Aorta (tissue), 5 donors: ENCODE measurements at places on chromosomes 7 and 10.

GRCh38 chr7:50216626-50217025, 87.9 kb upstream of the IKZF1 start:
- DNase-seq: no peak

- no peak for DNase-seq
These were observed 252.6 kb upstream of the IGFBP3 start for GRCh38 chr7:46173476-46174195.

GRCh38 chr7:26157520-26158105, 5.6 kb downstream of the NFE2L3 start:
- no peak for DNase-seq

DNA sequence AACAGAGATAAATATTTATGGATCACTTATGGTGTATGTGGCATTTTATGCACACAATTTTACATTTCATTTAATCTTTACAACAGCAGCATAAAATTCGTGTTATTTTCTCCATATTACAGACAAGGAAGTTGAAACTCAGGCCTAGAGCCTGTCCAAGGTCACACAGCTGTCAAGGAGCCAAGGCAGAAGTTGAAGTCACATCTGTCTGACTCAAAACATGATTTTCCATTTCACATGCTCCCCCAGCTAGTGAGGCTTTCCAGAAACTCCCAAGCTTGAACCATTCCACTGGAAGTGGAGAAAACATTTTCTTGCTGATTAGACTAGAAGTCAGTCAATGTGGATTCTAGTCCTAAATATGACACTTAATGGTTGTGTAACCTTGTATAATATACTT, 110.5 kb downstream of the HECTD2 start:
- DNase-seq: peak; percentile 65

DNA sequence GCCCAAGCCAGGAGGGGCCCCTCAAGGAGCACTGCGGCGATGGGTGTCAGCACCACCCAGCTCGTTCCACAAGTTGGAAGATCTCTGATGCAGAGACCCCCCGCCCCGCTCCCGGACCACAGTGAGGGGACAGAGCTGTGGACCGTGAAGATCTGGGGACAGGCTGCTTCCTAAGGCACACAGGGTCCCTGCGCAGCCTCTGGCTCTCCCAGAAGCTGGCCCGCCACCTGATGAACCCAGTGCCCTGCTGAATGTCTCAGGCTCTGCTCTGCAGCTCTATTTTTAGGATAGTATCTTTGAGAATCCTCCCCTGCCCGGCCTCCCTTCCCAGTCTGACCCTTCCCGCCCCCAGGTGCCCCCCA, 29.7 kb downstream of the GBX1 start:
- no peak for DNase-seq

DNA sequence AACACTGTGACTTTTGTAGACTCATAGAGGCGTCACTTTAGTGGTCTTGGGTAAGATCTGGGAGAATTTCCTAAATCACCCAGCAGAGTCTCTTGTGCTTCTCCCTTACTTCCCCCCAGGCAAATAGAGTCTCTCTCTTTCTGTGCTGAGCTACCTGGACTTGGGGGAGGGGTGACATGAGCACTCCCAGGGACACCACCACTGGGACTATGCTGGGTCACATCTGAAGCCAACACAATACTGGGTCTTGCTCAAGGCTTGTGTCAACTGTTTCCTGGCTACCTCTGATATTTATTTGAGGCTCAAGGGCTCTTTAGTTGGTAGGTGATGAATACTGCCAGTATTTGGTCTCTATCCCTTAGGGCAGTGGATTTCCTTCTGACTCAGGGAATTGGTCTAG, 214.6 kb upstream of the TPK1 start:
- no peak for DNase-seq

DNA sequence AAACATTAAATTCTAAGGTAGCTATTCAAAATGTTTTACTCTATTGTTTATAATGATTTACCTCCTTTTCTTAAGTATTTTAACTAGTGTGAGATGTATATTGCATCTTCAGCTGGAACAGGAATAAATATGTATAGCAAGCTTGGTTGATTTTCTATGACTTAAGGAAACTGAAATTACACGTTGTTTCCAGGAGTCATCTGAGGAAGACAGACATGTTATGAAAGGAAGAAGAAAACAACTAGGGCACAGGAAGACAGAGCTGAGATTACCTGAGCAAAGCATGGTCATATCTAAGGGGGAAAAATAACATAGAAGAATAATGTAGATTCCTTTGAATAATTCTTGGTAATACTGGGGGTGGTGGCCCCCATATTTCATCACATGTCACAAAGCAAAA, 210.9 kb upstream of the SEMA3E start:
- no peak for DNase-seq

- DNase-seq: no peak
These were observed 117.6 kb upstream of the CTTNBP2 start for GRCh38 chr7:117990834-117991233.

GRCh38 chr7:73718905-73719805, at the start of gene STX1A:
Gene STX1A, minus strand, starts transcription at chr7:73719669. Its CDS starts 38 bp downstream, at chr7:73719631.
- DNase-seq: peak; percentile 81

DNA sequence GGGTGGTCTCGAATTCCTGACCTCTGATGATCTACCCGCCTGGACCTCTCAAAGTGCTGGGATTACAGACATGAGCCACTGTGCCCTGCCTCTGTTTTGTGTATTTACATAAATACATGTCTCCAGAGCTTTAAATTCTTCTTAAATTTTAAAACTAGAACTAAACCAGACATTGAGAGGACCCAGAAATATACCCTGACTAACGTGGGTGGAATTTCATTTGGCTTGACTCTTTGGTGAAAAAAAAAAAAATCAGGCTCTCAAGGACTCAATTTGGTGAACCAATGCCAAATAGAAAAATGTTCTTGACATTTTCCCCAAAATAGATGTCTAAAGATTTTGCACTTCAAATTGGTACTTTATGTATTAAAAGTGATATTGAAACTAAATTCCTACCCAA, 16.6 kb upstream of the FAS start:
- DNase-seq: no peak

GRCh38 chr7:2200584-2200980, 32.2 kb downstream of the MAD1L1 start:
- no peak for DNase-seq

DNA sequence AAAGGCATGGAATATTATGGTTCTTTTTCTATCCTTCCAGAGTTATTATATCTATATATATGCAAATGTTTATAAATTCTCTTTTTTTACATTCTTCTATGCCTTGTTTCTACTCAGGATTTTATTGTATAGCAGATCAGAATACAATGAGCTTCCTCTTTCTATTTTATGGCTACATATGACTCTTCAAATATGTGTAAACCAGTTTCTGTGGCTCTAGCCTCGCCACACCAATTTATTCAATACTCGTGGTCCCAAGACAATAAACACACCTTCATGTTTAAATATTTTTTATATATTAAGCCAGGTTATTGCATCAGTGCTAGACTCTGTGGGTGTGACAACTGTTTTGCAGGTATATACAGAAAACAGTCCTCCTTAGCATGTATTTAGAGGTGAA, 237.5 kb upstream of the MKLN1 start:
- DNase-seq: no peak

GRCh38 chr10:89887830-89888229, 186.4 kb downstream of the KIF20B start:
- peak; percentile 50 for DNase-seq

GRCh38 chr10:23204773-23205172, 12.7 kb downstream of the PTF1A start:
- DNase-seq: no peak

DNA sequence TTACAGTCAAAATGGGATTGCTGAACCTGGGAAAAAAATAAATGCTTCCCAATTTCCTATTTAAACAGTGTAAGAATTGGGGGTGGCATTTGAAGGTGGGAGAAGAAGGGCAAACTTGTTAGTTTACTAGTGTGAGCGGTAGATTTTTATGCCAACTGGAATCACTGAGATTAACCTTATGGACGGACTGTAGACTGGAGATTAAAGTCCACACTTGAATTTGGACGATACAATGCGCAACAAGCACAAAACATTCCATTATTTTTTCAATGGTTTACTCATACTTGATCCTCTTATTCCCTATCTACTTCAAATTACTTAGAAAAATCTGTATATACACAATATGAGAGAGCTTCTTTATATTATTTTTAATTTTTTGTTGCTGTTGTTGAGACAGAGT, 269.6 kb upstream of the KLF14 start:
- no peak for DNase-seq

DNA sequence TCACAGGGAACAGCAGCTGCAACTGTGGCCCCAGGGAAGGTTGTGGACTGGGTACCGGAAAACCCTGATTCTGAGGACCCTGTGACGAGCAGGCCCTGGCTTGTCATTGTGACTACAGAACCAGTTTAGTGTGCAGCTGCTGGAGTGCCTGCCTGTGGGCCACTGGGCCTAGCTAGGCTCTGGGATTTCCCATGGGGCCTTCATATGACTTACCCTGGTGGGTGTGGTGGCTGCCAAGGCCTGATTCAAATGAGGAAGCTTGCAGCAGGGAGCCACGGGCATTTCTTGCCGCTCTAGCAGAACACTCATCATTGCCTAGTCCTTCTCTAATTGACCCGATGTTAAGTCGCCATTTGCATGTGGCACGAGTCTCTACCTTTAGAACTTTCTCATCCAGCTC, 14.7 kb upstream of the CAMK2G start:
- peak; percentile 86 for DNase-seq

- DNase-seq: no peak
These were observed 417.5 kb upstream of the MGMT start for GRCh38 chr10:129049501-129049900.

- no peak for DNase-seq
These were observed 28.6 kb downstream of the MTURN start for GRCh38 chr7:30163231-30163894.

- DNase-seq: no peak
These were observed 6.4 kb downstream of the AGBL3 start for GRCh38 chr7:134992626-134993179.

- no peak for DNase-seq
These were observed 74.2 kb downstream of the CUL2 start for GRCh38 chr10:35015843-35016408.

DNA sequence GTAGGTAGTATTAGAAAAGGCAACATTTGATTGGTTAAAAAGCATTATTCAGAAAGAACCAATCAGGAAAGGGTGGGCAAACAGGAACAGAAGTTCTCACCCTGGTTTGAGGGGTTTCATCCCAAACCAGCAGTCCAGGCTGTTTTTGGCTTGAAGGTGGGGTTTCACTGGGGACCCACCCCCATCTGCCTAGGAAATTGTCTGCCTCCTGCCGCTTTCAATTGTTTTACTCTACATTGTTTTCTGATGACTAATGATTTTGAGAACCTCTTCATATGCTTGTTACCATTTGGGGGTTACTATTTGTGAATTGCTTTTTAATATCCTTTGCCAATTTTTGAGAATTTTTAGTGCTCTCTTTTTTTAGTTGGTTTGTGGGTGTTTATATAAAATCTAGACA, 3.3 kb upstream of the PCBD1 start:
- DNase-seq: no peak

GRCh38 chr7:75808106-75808505, 5.5 kb downstream of the CCL24 start:
- DNase-seq: no peak

DNA sequence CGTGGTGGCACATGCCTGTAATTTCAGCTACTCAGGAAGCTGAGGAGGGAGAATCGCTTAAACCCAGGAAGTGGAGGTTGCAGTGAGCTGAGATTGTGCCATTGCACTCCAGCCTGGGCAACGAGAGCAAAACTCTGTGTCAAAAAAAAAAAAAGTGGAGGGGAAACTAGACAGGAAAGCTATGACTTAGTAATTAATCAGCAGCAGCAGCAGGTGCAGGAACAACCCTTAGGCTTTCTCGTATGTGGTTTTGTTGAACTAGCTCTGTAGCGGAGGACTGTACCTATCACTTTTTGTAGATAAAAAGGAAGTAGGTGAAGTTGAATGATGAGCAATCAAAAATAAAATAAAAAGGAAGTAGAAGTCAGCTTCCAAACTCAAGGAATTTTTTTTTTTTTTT, 76.9 kb upstream of the KMT2C start:
- DNase-seq: no peak

GRCh38 chr7:7475601-7476000, 60.1 kb downstream of the COL28A1 start:
- DNase-seq: no peak

DNA sequence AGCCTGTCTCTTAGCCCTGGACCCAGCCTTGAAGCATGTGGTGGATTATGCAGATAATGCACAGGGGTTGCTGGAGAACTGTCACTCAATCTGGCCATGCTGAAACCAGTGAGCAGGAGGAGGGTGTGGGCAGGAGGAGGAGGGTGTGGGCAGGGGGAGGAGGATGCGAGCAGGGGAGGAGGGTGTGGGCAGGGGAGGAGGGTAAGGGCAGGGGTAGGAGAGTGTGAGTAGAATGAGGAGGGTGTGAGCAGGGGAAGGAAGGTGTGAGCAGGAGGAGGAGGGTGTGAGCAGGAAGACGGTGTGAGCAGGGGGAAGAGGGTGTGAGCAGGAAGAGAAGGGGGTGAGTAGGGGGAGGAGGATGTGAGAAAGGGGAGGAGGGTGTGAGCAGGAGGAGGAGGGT, 18.8 kb downstream of the CAMK2B start:
- DNase-seq: no peak

- DNase-seq: no peak
These were observed 18.4 kb upstream of the MET start for GRCh38 chr7:116653646-116654045.

DNA sequence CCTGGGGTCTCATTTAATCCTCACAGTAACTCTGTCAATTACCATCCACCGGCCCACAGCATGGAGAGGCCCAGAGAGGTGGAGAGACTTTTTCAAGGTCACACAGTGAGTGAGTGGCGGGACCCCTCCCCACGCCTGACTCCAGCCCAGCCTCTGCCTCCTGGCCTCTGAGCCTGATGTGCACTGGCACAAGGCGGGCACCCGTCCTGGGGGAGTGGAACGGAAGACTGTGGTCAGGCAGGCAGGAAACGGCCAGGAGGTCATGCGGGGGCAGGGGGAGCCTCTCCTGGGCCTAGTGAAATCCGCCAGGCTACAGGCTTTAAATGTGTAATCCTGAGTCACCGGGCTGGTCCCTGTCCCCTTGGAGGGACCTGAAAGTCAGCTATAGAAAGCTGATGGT, 32.2 kb downstream of the ZCCHC24 start:
- no peak for DNase-seq

- DNase-seq: no peak
These were observed 729.1 kb upstream of the NRP1 start for GRCh38 chr10:34063592-34063991.
